Stimulated activated CD8-positive, alpha-beta memory T cell treated with anti-CD3 and anti-CD28 coated beads, Interleukin-2, amount 100 ng/mL, for 48 hours (primary cell): ENCODE measurements at places on chromosomes 1 and 21.

- no peak for DNase-seq
These were observed 1.8 kb downstream of the RAB13 start for GRCh38 chr1:153984123-153984894.

- no peak for DNase-seq
These were observed 157.3 kb downstream of the PEX14 start for GRCh38 chr1:10631811-10632593.

DNA sequence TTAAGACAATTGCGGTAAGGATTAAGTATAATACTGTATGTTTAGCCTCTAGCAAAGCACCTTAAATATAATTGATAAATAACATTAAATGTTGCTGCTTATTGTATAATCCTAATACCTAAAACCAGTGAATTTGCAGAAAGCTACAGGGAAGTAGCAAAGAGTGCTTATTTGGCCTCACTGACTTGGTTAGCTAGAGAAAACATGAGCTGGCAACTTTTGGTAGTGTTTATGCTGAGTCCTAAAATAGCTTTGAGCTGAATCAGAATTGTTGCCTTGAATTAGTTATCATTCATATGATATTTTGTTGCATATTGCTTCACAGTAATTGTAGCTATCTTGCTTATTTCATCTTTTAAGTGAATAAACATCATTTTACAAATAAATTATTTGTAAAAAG lies 3.5 kb downstream of the TRIM67 start:
- no peak for DNase-seq

DNA sequence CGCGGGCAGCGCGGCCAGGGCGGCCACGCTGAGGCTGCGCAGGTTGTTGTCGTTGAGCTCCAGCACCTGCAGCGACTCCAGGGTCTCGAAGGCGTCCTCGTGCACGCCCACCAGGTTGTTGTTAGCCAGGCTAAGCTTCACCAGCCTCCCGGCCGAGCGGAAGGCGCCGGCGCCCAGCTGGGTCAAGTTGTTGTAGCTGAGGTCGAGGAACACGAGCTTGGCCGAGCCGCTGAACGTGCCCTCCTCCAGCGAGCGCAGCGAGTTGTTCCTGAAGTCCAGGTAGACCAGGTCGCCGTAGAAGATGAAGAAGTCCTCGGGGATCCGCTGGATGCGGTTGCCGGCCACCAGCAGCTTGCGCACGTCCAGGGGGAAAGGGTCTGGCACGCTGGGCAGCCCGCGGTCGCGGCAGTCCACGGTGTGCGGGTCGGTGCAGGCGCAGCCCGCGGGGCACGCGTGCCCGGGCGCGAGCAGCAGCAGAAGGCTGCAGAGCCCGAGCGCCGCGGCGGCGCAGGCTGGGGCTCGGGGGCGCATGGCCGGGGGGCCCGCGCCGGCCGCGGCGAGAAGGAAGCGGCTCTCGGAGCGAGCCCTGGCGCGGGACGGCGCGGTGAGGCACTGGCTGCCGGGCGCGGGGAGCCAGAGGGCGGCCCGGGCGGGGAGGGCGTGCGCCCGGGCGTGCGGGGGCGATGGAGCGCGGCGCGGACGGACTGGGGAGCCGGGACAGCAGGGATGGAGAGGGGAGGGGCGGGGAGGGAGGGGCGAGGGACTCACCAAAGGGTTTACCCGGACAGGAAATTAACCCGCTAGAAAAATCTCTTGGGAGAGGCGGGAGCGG lies 524 bp downstream of the LRRC38 start:
- no peak for DNase-seq

DNA sequence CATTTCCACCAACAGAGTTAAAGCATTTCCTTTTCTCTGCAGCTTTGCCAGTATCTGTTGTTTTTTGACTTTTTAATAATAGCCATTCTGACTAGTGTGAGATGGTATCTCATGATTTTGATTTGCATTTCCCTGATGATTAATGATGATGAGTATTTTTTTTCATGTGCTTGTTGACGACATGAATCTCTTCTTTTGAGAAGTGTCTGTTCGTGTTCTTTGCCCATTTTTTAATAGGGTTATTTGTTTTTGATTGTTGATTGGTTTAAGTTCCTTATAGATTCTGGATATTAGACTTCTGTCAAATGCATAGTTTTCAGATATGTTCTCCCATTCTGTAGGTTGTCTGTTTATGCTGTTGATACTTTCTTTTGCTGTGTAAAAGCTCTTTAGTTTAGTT lies 37.9 kb upstream of the PALMD start:
- no peak for DNase-seq

DNA sequence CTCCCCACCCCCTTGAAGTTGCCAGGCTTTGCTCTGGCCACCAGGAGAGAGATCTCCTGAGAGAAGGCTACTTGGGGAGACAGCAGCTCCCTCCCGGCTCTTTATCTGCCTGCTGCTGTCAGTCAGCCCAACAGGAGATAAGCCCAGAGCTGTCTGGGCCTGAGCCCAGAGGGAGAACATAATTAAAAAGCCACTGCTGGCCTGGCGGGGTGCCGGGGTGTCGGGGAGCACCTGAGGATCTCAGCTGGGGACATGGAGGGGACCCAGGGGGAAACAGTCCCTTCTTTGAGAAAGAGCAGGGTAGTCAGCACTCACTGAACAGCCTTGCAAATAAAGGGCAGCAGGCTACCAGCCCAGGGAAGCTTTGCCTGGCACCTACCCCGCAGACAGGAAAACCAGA lies 17.9 kb downstream of the VWA5B1 start:
- DNase-seq, result no peak

GRCh38 chr1:158951956-158952355 lies 20.6 kb downstream of the PYHIN1 start:
- no peak for DNase-seq

- no peak for DNase-seq
These were observed 80.4 kb downstream of the LAMC1 start for GRCh38 chr1:183103577-183103976.

DNA sequence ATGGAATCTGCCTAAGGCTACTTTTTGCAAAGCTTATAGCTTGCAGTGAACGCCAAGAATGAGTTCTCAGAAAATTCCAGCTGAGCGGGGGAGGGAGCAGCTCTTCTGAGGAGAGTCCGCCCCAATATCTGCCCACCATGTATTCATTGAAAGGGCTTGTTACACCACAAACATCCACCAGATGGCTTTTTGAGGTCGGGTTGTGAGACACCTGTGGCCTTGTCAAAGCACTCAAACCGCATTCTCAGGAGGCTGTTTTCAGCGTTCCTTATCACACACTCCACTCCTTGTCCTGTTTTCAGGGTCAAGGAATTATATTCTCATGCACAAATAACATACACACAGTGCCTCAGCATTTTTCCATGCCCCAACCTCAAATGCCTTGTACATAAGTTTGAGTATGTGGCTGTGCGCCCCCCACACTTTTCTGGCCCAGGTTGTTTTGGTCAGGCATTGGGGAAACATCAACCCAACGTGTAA lies 3.9 kb upstream of the C4BPB start:
- DNase-seq, result no peak

GRCh38 chr1:25356848-25357247 lies 18.7 kb downstream of the TMEM50A start:
- DNase-seq, result no peak

- no peak for DNase-seq
These were observed 54.9 kb downstream of the INAVA start for GRCh38 chr1:200949626-200950025.

GRCh38 chr1:204294357-204294756 lies 65.4 kb downstream of the PLEKHA6 start:
- DNase-seq, result no peak

- DNase-seq, result no peak
These were observed 448 bp downstream of the AURKAIP1 start for GRCh38 chr1:1374589-1374928.

GRCh38 chr1:88980870-88981269 lies 11.6 kb downstream of the KYAT3 start:
- no peak for DNase-seq

- DNase-seq, result no peak
These were observed 321.8 kb downstream of the ZP4 start for GRCh38 chr1:237568955-237569354.

DNA sequence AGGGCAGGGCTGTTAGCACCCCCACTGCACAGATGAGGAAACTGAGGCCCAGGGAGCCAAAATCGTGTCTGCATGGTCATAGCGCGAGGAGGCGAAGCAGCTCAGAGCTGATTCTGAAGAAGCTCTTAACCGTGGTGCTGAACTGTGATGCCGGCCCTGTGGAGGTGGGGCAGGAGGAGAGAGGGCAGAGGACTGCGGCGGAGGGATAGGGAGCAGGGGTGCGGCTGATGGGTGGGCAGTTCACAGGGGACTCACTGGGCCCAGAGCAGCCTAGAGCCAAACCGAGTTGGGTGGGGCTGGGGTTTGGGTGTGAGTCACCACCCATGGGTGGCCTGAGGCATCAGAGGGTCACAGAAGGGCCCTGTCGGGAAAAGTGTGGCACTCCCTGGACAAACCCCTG lies 74.7 kb downstream of the RAP1GAP start:
- no peak for DNase-seq

DNA sequence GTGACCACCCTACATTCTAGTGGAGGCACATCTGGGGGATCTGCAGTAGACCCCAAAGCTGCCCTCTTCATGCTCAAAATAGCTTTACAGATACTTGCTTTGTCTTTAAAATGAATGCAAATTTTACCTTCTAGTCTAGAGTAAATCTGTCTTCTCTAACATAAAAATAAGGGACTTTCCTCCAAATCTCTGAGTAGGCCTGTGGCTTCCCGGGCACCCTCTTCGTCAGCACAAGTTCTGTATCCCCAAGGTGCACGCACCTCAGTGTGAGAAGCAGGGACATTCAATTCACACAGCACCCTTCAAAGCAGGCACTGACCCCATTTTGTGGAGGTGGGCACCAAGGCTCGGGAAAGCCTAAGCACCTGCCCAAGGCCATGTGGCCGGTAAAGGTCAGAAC lies 19.0 kb downstream of the MEF2D start:
- no peak for DNase-seq

DNA sequence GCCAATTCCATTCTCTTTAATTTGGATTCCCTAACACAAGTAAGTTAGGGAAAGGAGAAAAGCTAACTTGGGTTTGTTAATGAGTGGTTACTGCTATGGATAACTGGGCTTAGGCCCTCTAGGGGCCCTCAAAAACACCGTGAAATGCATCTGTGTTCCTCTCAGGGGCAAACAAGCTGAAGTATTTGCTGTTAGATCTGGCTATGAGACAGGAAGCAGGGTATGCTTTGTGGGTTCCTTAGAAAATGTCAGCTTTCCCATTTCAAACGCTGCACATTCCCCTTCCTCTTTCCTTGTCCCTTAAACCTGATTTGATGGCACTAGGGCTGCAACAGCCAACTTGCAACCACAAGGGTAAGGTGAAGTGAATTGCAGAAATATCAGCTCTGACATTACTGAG lies 5.7 kb upstream of the CAP1 start:
- no peak for DNase-seq

DNA sequence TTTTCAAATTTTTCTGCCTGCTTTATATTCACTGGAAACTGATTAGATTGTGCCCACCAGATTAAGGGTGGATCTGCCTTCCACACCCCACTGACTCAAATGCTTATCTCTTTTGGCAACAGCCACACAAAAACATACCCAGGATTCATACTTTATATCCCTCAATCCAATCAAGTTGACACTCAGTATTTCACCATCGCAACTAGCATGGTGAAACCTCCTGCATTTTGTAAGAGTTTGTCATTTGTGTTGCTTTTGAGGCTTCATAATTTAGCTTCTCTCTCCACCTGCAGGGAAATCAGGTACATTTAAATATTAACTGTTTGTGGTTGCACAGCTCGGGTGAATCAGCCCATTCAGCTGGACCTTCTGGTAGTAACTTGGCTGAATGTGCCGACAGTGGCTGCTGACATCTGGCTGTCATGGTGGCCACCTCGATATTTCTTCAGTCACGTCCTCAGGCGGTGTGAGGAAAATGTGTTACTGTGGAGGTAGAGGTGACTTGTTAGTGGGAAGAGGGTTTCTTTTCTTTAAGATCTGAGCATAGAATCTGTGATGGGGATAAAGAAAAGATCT lies 224.0 kb downstream of the PTBP2 start:
- no peak for DNase-seq

DNA sequence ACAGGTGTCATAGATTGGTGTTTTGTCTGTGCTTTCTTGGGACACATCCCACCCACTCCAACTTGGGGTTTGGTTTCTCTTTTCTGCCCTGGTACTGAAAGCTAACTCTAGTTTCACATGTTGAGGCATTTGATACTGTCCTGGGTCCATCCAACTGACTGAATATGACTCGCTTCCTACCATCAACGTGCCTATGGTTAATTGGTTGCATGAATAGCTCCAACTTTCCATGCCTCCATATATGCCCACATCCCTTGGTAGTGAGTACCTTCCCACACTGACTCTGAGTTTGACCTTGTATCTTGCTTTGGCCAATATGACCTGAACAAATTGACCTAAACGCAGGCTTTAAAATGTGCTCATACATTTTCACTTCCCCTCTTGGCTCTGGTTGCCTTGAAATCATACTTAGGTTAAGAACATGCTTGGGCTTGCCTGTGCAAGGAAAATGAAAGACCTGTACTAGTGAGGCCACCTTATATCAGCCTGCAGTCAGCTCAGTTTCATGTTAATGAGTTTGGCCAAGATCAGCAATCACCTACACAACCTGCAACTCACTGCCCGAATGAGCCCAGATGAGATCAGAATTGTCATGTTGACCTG lies 81.0 kb upstream of the KCNK2 start:
- no peak for DNase-seq

- DNase-seq, result no peak
These were observed 34.1 kb downstream of the RGSL1 start for GRCh38 chr1:182484067-182484466.

DNA sequence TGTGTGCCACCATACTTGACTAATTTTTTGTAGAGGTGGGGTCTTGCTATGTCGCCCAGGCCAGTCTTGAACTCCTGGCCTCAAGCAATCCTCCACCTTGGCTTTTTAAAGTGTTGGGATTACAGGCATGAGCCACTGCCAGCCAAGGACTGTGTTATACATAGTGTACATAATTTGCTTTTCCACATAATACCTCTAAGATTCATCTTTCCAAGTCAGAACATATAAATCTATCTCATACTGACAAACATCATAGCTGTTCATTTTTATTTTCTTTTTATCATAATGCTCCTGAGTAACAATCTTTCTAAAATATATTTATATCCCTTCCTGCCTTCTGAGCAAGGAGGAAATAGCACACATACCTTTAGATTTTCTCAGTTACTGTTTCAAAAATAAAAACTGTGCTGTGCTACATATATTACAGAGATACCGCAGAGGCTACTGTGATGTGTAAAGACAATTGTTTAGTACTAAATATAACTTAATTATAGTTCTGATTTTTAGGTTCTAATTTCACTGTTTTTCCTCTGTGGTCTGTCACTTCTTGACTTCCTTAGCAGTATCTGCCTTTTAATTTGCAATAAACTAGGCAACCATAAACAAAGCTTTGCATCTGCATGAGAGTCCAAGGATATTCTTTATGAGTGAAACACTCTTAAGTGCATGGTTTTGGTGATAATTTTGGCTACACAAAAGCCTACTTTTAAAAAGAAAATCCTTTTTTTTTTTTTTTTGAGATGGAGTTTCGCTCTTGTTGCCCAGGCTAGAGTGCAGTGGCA lies 59.3 kb downstream of the EYA3 start:
- no peak for DNase-seq
